ENCODE measurements at places on chromosomes 7 and 10.

DNA sequence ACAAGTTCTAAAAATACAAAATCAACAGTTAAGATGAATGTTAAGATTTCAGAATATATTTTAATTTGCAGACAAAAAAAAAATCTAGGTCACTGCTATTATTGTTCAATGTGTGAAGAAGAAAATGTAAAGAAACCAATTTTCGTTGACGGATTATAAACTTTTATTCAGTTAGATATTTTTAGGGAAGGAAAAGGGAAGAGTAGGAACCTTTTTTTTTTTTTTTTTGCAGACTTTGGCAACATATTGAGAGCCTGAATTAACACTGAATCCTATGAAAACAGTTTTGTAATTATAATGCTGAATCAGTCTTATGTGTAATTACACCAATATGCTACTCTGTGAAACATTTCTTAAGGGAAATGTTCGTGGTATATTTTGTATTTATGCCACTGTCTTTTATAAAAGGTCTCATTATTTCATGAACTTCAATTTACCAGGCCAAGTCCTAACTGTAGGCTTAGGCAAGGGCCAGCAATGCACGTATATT lies 106.3 kb downstream of the ST8SIA6 start:
- DNase-seq = no peak

DNA sequence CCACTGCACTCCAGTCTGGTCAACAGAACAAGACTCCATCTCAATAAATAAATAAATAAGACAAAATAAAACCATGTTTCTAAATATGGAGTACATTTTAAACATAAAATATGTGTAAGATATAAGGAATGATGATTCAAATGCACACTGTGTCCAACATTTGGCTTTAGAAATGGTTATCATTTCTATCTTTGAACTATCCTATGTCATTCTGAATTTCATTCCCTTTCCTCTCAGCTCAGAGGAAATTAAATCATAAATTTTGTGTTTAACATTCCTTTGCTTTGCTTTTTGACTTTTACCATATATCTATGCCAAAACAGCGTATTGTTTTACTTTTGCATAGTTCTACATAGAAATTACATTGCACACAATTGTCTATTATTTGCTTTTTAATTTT lies 130.9 kb downstream of the GNAT3 start:
- no peak for DNase-seq

DNA sequence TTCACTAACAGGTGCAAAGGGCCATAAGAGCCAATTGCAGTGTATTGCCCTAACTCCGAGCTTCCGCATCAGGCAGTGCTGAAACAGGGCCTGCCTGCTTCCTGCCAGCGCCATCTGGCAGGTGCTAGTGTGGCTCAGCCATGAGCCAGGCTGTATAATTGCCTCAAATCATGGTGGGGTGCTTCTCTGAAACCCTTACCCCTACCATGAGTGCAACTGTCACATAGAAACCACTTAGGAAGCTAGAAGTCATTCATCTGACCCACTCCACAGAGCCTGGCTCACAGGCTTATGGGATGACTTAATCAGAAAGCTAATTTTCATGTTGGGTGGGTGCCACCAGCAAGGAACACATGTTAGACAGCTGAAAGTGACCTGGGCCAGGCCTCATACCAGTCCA lies 133.3 kb upstream of the LAMB4 start:
- no peak for DNase-seq

- DNase-seq = no peak
Observed at GRCh38 chr7:140525743-140526142, 46.4 kb upstream of the MKRN1 start.

DNA sequence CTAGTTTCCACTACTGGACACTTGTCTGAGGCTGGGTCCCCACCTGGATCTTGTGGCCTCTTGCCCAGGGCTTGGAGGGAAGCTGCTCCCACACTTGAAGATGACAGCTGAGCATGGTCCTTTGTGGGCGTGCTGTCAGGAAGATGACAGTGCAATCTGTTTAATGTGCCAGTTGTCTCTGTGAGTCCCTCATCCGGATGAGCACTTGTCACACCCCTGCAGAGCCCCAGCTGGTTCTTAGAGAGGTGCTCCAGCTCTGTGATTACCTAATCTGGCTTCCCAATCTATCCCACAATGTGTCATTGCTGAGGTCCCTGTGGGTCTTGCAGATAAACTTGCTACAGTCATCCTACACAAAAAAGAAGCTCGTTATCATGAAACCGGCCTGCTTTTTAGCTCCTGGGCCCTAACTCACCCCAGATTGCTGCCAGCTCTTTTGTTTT lies 34.8 kb upstream of the CCSER2 start:
- no peak for DNase-seq

GRCh38 chr7:135743907-135744731 lies 4.5 kb downstream of the FAM180A start:
- no peak for DNase-seq

- no peak for DNase-seq
Observed at GRCh38 chr10:61754587-61755550, 92.1 kb downstream of the CABCOCO1 start.

DNA sequence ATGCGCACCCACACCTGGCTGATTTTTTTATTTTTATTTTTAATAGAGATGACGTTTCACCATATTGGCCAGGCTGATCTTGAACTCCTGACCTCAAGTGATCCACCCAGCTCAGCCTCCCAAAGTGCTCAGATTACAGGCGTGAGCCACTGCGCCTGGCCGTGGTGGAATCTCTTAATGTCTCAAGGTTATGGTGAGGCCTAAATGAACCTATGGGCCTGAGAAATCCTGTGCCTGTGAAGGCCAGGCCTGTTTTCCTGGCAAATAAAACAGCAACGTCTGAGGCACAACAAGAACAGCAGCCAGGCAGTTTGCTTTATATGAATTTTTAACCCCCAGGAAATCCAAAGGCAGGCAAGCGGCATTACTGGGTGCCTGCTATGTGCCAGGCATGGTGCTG lies 297.5 kb upstream of the ZMIZ1 start:
- no peak for DNase-seq

- DNase-seq = no peak
Observed at GRCh38 chr10:76667408-76668370, 969.9 kb downstream of the KCNMA1 start.

DNA sequence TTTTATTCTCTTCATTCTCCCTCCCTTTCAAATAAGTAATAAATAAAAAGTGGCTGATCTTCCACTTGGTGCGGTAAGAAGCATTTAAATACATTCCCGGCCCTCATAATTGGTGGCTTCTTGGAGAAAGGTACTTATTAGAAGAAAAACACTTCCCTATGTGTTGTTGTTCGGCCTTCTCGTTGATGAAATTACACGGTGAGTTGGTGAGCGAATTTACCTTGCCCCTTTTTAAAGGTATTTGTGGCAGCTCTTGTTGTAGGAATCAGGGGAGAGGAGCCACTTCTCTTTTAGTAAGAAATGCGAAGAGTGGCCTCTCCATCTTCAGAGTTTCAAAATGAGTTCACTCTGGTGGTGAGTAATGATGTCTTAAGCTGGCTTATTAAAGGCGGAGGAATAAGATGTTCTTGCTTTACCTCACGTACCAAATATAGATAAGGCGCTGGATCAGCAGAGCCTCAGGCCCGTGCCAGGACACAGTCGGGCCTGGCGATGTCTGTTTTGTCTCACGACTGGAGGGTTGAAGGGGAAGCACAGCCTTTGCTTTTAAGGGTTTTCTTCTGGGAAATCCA lies 135.9 kb downstream of the CUX1 start:
- no peak for DNase-seq

GRCh38 chr7:27000496-27000895 lies 95.3 kb downstream of the HOXA1 start:
- DNase-seq = no peak

- DNase-seq = no peak
Observed at GRCh38 chr10:101380353-101381017, 26.5 kb downstream of the BTRC start.

- DNase-seq = no peak
Observed at GRCh38 chr10:77146712-77147336, 490.8 kb downstream of the KCNMA1 start.

- no peak for DNase-seq
Observed at GRCh38 chr7:37290731-37291130, 157.9 kb downstream of the ELMO1 start.

- no peak for DNase-seq
Observed at GRCh38 chr10:34584164-34584563, 230.9 kb downstream of the PARD3 start.

DNA sequence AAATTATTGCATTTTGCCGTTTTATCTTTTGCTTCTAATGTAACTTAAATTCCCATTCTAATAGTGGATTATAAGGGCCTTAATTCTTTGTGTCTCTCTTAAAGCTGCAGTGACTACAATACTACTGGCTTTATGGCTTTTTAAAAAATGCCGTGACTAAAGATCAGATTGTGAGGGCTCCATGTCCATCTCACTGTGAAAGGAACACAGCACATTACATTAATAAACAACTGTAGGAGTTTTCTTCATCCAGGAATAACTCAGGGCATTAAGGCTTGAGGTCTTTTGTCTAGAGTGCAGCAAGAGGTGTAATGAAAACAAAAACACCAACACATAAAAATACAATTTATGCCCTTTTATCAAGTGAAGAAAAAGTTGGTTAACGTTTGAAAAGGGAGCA lies 205.3 kb downstream of the SKAP2 start:
- no peak for DNase-seq

GRCh38 chr10:3427950-3428354 lies 255.4 kb upstream of the PITRM1 start:
- no peak for DNase-seq

DNA sequence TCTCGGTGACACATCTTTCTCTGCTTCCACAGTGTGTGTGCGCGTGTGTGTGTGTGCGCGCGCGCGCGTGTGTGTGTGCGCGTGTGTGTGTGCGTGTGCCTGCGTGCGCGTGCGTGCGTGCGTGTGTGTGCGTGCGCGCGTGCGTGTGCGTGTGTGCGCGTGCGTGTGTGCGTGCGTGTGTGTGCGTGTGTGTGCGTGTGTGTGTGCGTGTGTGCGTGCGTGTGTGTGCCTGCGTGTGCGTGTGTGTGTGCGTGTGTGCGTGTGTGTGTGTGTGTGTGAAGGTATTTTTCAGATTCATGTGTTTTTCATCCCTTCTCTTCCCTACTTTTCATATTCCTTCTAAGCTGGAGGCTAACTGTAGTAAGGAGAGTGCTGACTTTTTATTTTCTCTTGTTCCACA lies 148.4 kb downstream of the CREB5 start:
- DNase-seq = no peak

- no peak for DNase-seq
Observed at GRCh38 chr10:78868861-78869260, 199.9 kb upstream of the ZMIZ1 start.

DNA sequence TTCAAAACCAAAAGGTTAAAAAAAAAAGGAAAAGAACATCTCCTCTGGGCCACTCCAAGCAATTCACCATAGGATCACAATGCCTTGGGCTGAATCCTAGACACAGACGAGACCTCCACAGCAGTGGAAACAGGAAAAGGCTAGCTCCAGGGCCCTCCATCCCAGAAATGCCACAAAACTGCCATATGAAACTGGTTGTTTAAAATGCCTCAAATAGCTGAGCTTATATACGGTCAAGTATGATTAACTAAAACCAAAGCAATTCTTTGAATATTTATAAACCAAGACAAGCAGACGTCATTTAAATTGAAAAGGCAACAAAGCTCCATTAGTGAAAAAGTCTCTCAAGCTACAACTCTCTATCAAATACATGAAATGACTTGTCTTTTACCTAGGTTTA lies 63.1 kb downstream of the DOCK4 start:
- DNase-seq = no peak

- no peak for DNase-seq
Observed at GRCh38 chr10:72258617-72259016, 15.1 kb upstream of the DDIT4 start.

DNA sequence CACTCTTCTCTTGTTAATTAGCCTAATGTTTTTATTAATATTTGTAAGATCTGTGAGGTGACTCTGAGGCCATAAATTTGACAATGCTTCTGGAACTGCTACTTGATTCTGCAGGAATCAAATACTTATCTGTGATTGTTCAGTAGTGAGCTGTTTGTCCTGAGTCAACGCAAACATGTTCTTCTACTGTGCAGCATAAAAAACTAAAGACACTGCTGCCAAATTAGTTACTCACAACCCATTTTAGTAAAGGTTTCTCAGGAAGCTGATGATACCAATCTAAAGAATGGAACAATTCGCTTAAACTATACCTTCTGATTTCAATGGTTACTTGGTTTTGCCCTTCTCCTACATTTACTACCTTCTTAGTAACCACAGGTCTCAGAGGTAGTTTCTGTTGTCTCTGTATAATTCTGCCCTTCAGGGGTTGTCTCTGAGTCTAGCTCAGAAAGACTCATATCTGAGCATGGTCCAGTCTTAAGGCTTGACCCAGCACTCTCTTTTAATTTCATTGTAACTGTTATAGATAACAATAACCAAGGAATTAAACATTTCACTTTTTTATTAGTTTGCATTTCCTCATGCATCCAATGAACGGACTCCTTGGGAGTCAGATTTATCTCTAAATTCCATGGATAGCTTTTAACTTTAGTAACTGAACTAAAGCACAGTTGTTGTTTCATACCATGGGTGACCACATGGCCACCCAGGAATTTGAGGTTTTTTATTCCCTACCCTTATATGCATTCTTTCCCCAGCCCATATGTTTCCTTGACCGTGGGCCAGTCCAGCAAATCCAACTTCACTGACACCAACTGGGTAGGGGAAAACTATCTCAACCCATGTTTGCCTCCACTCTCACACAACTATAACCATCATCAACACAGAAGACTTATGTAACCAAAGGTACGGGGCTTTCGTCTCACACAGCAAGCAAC lies 309.5 kb upstream of the TEX47 start:
- no peak for DNase-seq
